CD4-positive, CD25-positive, alpha-beta regulatory T cell (primary cell): ENCODE measurements at places on chromosomes 2 and 18.
A peak's percentile ranks its signal among the peaks of the same experiment; 100 is the strongest.

- no peak for DNase-seq
These were observed 97.5 kb downstream of the TFCP2L1 start for GRCh38 chr2:121187351-121187981.

DNA sequence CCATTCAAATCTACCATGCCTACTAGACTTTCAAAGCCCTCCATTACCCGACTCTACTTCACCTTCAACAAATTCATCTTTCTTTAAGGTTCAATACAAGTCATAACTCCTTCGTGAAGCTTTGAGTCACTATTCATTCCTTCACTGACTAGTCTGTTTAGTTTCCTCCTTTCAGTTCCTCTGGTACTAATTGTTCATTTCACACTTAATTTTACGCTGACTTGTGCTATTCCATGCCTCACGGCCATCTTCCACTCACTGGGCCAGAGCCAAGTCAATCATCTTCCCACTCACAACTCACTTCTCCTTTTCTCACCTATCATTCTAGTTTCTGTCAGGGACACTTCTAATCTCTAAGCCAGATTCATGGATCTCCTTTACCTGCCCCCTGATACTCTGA, 136.2 kb downstream of the MTX2 start:
- no peak for DNase-seq

DNA sequence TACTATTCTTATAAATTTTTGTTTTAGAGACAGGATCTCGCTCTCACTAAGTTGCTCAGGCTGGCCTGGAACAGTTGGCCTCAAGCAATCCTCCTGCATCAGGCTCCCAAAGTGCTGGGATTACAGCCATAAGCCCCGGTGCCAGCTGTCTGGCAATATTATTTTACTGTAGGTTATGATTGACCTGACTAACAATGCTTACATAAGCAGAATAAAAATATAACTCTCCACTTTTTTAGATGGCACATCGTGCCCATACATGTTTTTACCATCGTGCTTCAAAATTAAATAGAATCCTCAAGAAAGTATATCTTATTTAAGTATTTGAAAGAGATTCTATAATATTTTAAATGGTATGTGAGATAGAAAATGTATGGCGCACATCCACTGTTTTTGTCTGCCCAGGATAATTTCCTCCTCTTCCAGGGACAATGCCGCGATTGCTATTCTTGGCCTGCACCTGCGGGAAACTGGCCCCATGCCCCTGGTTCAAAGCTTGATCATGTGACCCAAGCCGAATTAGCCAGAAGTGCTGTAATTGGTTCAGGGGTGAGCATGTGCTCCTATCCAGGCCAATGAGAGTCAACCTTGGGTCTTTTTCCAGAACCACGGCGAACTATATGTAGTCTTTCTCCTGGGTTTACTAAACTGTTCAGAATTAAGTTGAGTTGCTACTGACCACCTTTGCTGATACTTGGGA, 38.3 kb upstream of the GREB1L start:
- no peak for DNase-seq

DNA sequence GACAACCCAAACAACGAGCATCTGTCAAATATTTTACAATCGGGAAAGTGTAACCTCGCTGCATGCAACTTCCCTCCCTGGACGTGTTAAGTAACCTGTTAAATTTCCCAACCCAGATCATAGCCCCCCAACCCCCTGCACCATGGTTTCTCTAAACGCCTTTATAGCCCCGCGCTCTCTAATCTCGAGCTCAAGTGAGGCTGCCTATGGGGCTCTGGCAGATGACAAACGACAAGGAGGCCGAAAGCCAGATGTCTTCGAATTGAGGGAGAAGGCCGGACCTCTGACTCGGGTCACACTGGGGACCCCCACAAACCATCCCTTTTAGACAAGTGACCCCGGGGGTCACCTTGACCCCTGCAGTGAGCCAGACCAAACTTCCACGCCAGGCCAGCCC, 526 bp downstream of the COX7A2L start:
- DNase-seq, result no peak

DNA sequence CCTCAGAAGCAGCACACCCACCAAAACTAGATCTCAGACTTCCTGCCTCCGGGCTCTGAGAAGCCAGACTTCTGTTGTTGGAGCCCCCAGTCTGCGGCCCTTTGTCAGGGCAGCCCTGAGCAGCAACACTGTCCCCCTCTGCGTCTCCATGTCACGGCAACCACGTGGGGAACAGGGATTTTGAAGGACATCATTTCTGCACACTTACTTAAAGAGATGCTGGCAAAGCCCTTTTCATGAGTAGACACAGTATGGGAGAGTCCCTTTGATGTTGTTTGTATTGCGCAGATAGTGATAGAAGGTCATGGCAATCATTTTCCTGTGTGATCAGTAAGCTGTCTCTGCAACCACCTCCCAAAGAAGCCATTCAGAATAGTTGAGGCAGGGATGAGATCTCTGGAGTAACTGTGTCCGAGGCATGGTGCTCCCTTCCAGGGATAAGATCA, 69.1 kb upstream of the ID2 start:
- DNase-seq, result no peak

DNA sequence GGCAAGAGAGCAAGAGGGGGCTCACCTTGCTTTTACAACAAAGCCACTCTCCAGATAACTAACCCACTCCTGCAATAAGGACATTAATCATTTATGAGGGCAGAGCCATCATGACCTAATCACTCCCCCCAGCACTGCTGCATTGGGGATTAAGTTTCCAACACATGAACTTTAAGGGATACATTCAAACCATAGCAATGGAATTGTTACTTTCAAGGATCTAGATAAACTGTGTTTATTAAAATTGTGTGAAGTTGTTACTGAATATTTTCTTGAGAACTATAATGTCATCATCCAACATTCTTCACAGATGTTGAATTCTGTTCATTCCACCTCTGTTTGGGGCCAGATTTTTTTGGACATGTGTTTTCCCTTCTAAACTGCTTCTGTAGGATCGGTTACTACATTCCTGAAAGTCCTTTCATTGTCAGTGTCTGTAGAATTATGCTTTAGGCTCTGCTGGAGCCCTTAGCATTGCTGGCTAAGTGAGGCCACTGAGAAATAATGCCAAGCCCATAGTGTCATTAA, 50.4 kb downstream of the SPATS2L start:
- DNase-seq, result no peak

DNA sequence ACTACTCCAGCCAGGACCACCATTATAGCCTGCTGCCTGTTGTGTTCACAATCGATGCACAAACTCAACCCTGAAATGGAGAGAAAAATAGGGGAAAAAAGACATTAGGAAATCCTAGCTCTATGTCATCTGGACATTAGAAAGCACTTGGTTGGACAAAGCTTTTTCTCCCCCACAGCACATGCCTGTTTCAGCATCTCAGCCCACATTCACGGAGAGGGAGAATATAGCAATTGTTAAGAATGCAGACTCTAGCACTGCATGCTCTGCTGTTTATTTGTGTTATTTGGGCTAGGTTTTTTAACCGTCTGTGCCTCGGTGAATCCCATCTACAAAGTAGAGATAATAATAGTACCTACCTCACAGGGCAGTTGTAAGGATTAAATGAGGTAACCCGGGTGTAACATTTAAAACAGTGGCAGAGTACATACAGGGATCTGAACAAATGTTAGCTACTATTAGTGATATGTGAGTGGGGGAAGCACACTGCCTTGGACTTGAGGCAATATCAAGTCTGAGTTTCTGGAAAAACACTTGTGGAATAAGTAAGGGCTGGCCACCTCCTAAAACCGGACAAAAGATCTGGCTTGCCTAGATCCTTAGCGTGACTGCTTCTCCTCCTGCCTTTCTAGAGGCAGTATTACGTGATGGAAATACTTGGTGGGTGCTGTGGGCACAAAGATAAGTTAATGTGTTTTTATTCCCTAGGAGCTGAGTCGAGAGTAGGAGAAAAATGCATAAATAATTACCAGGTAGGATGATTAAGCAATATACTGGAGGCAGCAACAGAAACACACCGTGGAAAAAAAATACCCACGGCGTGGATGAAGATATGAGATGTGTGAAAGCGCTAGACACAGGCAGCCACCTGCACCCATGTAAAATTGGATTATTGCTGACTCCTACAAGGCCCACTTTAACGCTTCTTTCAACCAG, 1.0 kb upstream of the PPP1CB start:
- peak; percentile 50 for DNase-seq

- peak; percentile 24 for DNase-seq
These were observed 151.4 kb downstream of the LDLRAD4 start for GRCh38 chr18:13369756-13370510.

- no peak for DNase-seq
These were observed 24.2 kb upstream of the ZDBF2 start for GRCh38 chr2:206250041-206250897.

DNA sequence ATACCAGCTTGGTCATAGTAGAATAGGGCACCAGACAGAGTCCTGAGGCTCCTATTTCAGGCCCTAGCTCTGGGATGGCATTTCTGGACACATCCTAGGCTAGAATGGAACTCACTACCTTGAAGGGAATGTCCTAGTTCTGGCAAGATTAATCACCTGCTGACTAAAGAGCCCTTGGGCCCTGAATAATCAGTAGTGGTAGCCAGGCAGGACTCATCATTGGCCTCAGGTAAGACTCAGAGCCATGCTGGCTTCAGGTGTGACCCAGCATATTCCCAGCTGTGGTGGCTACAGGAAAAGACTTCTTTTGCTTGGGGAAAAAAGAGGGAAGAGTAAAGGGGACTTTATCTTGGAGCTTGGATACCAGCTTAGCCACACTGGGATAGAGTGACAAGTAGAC, 131.0 kb upstream of the SRD5A2 start:
- no peak for DNase-seq

DNA sequence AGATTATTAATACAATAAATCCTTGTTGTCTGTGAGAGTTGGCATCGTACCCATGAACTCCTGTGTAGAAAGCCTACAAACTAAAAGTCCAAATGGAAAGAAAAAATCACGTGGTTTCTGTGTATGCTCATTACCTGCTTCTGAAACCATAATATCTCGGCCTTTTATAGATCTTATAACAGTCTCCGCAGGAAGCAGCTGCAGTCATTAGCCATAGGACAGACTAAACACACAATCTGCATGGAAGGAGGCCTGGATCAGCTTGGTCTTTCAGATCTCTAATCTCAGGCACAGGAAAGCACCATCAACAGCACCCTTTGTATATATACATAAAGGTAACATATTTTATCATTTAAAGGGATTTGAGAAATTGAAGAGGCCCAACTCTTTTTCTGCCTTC, 508.9 kb upstream of the TCF4 start:
- DNase-seq, result no peak

- DNase-seq, result no peak
These were observed 39.4 kb downstream of the BMP10 start for GRCh38 chr2:68831686-68832232.

DNA sequence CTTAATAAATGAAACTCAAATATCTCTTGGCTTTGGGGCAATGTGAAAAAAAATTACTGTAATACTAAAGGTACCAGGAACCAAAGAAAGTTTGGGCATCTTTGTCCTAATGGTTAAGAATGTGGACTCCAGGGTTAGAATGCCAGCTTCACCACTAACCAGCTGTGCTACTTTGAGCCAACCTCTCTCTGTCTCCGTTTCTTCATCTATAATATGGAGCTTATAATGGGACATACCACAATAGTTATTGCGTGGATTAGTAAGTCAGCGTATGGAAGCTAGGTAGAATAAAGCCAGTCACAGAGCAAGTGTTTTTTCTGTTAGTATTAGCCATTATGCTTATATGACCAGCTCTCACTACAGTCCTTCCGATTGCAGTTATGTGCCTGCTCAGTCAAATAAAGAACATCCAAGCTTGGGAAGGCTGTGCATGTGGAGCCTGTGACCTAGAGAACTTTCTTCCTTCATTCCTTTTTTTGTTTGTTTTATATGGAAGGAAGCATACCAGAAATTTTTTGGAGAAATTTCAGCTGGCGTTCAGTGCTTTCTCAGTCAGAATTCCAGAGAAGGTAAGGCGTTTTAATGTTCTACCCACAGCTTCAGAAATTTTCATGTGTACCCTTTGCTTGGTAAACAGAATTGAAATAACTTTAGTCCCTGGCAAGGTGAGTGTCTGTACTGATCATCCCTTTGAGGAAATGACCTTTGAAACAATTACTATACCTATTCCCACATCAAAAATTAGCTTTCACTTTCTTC, 114.0 kb upstream of the RND3 start:
- DNase-seq, result no peak

DNA sequence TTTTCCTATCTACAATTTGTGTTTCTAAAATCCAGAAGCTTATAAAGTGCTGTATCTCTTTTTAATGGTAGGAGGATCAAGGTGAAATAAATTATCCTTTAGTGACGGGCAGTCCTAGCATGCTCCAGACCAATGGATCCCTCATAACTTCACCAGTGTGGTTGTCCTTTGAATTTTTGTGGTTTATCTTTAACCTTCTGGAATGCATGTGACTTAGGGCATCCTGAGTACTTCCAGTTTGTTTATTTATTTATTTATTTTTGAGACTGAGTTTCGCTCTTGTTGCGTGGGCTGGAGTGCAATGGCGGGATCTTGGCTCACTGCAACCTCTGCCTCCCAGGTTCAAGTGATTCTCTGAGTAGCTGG, 40.4 kb downstream of the NUP35 start:
- DNase-seq, result no peak

GRCh38 chr2:32271063-32271462, 6.4 kb upstream of the NLRC4 start:
- DNase-seq, result no peak

DNA sequence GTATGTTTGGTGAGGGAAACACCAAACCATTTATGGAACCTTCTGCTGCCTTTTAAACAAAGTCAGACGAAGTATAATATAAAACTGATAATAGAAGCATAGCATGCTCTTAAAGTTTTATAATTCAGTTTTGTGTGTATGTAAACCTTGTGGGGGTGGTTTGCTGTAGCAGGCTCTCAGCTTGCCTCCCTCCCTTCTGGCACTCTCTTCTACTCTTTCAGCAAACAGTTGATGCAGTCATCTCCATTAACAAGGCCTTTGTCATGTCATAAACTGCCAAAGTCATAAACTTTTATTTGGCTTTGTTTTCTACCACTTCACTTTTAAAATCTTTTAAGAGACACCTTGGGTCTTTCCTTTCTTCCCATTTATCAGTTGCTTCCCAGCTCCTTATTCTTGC, 448.2 kb upstream of the SETBP1 start:
- DNase-seq, result no peak

DNA sequence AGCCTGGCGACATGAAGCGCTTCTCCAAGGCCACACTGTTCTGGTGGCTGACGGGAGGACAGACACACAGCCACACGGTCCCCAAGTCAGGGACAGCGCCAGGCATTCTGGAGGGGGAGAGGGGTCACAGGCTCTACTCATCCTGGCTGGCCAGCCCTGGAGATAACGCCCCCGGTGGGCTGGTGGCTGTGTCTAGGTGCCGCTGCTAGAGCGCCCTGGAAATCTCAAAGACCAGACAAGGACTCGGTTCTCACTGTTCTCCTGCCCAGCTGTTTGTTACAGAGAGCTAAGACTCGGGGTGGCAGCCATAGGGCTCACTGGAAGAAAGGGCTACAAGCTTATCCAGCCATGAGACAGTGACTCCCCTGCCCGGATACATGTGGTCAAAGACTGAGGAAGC, 72.0 kb downstream of the KCNF1 start:
- no peak for DNase-seq

GRCh38 chr18:10365021-10365500, 89.4 kb upstream of the APCDD1 start:
- DNase-seq, result no peak

- no peak for DNase-seq
These were observed 905.3 kb upstream of the VRK2 start for GRCh38 chr2:57141269-57141668.

- DNase-seq, result no peak
These were observed 61.1 kb upstream of the RND3 start for GRCh38 chr2:150548527-150548926.
